Ascending aorta (tissue), 2 donors: ENCODE measurements at places on chromosomes 2 and 18.

- no peak for DNase-seq
These were observed 577 bp upstream of the TANC1 start for GRCh38 chr2:158967731-158968395.

DNA sequence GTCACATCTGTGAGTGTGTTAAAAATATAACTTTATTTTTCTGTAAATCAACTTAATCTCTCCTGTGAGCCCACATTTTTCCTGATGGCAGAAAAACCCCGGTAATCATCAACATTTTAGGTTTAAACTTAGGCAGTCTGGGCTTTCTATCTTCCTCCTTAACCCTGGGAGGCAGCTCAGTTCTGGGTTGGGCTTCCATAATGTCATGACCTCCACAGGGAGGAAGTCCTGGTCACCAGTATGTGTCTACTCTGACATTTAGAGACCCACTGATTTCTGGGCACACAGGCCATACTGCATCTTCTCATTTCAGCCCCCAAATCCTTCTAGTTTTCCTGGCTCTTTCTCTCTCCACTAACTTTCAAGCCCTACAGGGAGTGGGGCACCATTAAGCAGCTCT, 181.2 kb downstream of the DYSF start:
- DNase-seq = no peak

GRCh38 chr2:239409976-239410375, 9.2 kb upstream of the HDAC4 start:
- no peak for DNase-seq

DNA sequence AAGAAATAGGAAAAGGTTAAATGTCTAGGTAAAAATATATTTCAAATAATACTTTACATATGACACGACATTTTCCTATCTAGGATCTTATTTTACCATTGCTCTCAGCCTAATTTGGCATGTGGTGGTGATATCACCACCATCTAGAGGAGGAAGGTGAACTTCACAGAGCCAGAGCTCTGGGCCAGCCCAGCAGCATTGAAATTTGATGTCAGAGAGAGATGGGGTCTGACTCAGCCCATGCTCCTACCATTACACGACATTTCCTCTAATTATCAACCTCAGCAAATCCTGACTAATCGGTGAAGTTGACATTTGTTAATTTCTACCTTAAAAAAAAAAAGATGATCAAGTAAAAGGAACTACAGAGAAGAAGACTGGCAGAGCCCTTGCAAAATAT, 42.3 kb downstream of the LRRTM4 start:
- DNase-seq = no peak
